ENCODE measurements at places on chromosomes 2 and 18. TPM values are rescaled to one million over a fixed set of nuclear protein-coding genes. Genes with fewer than 3 reads are reported as not detected.

The MYO3B gene
- total RNA-seq, result 0.35 TPM

DNA sequence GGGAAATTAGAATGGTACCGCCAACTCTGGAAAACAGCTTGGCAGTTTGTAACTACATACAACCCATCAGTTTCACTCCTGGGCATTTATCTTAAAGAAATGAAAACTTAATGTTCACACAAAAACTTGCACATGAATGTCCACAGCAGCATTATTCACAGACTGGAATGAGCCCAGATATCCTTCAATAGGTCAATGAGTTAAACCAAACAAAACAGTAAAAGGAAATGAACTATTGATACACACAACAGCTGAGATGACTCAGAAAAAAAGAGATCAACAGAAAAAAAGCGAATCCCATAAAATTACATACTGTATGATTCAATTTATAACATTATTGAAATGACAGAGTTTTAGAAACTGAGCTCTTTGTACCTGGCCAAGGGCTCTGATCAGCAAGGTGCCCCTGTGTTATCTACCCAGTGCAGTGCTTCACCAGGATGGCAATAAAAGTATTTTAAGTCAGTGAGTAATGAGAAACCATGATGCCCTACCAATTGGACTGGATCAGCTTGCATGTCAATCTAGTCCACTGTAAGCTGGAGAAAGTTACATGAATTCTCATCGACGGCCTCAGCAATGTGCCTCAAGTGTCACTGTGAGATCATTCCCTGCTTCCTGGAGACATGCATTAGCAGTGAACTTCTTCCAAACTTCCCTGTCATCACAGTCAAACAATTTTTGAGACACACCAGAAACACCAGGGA, 21.9 kb downstream of the TMEM237 start:
- no peak for DNase-seq

The CSRNP3 gene
- 4.3 TPM for total RNA-seq

DNA sequence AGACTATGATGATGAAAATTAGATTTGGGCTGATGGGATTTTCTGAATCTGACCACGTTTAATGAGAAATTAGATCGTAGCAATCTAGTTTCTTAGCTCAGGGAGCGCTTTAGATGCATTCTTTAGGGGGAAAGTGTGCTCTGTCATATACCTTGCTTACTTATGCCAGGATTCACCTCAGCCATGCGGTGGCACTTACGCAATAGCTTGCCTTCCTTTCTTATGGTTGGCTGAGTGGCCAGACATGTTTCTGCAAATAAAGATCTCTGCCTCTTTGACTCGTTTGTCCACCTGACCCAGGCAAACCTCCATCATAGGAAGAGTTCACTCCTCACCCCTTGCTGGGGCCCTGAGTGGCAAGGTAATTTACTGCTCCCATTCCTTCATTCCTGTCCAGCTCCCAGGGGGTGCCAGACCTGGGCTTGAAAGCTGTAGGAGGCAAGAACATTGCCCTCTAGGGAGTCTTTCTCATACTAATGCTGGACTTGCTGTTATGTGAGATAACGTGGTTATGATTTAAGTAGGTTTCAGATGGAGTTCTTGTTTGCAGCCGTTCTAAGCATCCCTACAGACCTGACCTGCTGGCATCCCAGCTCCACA, 57.1 kb downstream of the FBLN7 start:
- DNase-seq, result no peak

The RSAD2 gene
- not detected for total RNA-seq

GRCh38 chr2:273333-273732, 8.6 kb downstream of the ACP1 start:
- DNase-seq, result no peak

- no peak for DNase-seq
These were observed 101.6 kb downstream of the AP1S3 start for GRCh38 chr2:223735659-223736244.

The CIB4 gene
- total RNA-seq, result not detected

The AMER3 gene
- total RNA-seq, result 0.14 TPM

GRCh38 chr2:86032861-86033595, 72.7 kb downstream of the POLR1A start:
- no peak for DNase-seq

The ALKAL2 gene
- 2.6 TPM for total RNA-seq

GRCh38 chr2:120429586-120430500, 83.9 kb downstream of the INHBB start:
- DNase-seq, result peak; percentile 70

The KYNU gene
- 1.9 TPM for total RNA-seq

The GPR55 gene
- 0.04 TPM for total RNA-seq

The ANKRD53 gene
- total RNA-seq, result not detected

DNA sequence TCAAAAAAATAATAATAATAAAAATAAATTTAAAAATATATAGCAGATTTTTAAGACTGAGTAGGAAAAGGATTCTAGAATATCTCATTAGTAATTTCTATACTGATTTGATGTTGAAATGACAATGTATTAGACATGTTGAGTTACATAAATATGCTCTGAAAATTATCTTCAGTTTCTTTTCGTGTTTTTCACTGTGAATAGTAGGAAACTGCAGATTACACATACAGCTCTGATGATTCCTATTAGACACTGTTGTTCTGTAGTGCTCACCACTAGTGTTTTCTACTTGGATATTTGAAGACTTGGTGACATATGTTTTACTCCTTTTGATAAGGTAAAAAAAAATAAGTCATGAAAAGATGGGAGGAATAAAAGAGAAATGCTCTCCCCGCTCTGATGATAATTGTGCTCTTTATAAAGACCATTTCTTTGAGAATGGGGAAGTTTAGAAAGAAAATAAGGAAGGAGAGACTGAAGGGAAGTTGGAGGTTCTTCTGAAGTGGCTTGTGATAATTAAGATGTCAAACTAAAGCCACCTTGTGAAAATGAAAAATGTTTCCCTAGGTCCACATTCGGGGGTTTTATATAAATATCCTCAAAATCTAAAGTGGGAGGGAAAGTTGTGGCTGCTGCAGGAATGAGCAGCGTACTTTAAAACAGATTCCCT, 52.9 kb downstream of the SLC9A2 start:
- no peak for DNase-seq

DNA sequence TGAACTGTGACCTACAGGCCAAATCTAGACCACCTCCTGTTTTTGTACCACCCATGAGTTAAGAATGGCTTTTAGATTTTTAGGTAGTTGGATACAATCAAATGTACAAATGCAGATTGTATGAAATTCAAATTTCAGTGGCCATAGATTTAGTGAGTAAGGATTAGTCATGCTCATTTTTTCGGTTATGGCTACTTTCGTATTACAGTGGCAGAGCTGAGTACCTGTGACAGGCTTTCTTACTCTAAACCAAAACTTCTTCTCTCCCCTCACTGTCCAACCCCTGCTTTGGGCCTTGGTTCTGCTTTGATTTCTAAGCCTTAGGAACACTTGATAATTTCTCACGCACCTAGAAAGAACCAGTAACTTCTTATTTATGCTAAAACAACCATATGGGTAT, 82.1 kb downstream of the CDC42EP3 start:
- DNase-seq, result no peak

- no peak for DNase-seq
These were observed 2.8 kb downstream of the SERPINB12 start for GRCh38 chr18:63545000-63545399.

The B3GNT7 gene
- 52.9 TPM for total RNA-seq

DNA sequence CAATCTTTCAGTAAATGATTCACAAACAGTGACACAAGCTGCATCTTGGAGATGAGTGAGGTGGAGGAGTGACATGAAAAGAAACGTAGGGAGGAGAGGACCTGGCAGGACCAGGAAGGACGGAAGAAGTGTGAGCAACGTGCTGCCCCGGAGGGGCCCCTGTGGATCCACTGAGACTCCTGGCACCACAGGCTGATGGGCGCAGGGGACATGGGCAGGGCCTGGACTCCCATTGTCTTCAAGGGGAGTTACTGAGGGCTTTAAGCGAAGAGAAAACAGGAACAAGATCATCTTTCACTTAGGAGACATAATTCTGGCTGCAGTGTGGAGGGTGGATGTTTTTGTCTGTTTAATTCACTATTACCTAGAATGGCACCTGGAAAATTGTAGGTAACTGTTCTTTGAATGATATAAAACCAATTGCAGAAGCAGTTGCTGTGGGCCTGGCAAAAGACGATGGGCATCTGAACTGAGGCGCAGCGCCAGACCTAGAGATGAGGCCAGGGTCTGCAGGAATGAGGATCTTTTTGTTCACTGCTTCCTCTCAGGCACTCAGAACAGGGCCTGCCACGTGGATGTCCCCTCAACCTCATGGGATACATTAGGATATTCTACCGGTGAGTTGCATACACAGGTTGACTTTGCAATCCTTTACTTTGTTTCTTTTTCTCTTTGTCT, 156.4 kb downstream of the TMEM18 start:
- no peak for DNase-seq

GRCh38 chr2:237154884-237155851, 69.5 kb downstream of the COPS8 start:
- peak; percentile 26 for DNase-seq

The LYPD6 gene
- 3.0 TPM for total RNA-seq

The TUBB8B gene
- 0.17 TPM for total RNA-seq

- no peak for DNase-seq
These were observed 1323.5 kb upstream of the TMEFF2 start for GRCh38 chr2:193518041-193518817.

The POTEF gene
- total RNA-seq, result 0.69 TPM

DNA sequence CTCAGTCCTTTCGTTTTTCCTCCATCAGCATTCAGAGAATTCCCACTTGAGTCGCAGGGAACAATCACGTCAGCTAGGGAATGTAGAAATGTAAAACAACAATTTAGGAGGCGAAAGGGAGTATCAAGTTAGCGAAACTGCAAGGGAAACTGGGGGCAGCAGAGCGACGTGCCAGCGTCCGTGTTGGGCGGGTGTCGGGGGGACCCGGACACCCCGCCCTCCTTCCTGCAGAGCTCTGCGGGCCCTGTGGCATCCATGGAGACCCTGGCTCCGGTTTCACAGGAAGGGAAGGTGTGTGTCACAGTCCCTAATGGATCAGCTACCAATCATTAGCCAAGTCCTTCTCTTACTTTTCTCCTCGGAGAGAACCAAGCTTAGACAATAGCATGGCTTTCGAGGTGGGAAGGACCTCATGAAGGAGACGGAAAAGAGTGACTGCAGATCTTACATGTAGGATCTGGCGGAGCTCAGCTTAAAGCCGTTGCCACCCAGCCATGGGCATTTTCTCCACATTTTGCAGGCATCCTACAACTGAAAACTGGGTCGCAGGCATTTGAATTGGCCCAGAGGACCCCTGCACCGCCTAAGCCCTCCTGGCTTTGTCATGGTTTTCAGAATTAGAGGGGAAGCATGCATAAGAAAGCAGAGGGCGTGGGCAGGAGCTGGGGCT, 33.7 kb downstream of the SOX11 start:
- DNase-seq, result peak; percentile 85

DNA sequence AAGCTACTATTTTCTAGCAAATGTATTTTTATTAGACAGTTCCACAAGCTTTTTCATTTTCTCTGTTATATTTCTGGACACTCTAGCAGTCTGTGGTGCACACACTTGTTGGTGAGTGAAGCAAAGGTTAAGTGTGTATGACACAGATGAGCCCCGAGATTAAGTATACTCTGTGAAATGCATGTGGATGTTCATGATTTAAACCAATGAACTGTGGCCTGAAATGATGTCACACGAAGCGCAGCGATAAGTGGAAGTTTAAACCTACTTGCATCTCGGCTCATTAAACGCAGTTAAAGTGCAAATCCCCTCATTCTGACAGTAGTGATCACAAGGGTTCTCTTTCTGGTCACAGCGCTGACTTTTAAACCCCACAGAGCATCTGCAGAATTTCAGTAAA, 1488.8 kb upstream of the NXPH2 start:
- no peak for DNase-seq

The SLC9A4 gene
- not detected for total RNA-seq

DNA sequence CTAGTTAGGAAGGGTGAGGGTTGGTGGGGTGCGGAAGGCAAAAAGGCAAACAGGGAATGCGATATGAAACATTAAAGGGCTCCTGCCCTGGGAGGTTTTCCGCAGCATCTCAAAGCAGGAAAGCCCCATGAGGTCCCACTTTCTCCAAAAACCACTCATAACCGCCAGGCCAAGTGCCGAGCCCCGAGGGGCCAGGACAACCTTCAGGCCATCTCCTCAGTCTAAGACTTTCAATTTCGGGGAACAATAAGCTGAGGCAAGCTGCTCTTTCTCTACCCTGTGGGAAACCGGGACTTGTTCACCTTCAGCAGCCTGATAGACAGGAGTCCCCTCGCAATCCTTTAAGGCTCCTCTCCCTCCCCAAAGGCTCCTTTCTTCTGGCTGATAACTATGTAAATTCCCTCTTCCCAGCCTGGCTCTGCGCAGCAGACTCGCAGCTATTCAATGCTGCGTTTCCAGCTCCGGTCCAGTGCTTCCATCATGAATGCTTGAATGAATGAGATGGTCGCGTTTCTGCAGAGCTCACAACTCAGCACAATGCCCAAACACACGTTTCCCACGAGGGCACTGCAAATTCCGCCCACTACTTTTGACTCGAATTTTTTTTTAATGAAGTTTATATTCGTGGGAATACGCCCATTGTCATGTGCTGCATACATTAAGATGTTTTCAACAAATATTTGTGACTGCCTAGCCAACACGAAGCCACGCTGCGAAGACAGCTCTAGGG, 1.4 kb downstream of the LAMA1 start:
- DNase-seq, result peak; percentile 77

The LBH gene
- 90.7 TPM for total RNA-seq

GRCh38 chr2:226215902-226216503, 583.6 kb downstream of the IRS1 start:
- DNase-seq, result peak; percentile 52

GRCh38 chr2:192536922-192537624, 342.3 kb upstream of the TMEFF2 start:
- DNase-seq, result no peak
